D721Med (cell line): ENCODE measurements at places on chromosomes 2 and 18.
A peak's percentile ranks its signal among the peaks of the same experiment; 100 is the strongest.

- no peak for DNase-seq
Observed at GRCh38 chr18:56221195-56222065, 417.0 kb downstream of the TXNL1 start.

DNA sequence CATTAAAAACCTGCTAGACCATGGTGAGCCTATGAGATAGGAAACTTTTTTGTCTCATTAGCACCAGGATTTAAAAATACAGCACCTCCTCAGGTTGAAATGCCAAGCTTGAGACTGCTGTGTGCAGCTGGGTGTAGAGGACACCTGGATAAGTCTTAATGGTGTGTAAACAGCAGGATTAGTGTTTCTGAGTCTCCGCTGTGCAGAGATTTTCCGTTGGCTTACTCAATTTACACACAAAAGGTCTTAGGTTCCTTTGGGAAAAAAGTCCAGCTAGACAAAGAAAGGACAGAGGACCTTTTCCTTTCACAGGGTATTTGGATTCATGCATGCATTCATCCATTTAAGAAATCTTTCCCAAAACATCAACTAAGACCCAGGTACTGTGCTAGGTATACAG is 168.1 kb downstream of the NRXN1 start:
- no peak for DNase-seq

DNA sequence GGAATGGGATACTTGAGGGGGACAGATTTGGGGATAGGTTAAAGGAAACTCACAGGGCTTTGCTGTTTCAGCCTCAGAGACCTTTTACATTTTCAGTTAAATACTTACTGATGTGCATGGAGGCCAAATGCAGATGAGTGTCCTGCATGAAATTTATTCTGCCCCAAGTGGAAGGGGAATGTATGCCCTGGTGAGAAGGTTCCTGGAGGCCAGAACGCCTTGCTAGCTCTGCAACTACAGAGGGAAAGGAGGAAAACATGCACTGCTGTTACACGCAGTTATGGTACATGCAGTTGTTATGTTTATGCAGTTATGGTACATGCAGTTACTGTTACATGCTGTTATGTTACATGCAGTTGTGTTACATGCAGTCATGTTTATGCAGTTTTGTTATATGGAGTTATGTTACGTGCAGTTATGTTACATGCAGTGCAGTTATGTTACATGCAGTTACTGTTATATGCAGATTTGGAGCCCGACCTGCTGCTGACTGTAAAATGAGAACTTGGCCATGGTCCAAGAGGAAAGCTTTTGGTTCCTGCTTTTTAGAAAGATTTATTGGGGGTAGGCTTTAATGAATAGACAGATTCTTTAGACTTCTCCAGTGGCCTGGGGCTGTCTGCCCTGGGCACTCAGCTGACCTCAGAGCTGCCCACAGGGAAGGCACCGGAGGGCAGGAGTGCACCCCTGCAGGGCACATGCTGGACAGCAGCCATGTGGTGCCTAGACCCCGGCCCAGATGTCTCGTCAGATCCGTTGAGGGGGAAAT is 84.1 kb downstream of the LDLRAD4 start:
- no peak for DNase-seq

DNA sequence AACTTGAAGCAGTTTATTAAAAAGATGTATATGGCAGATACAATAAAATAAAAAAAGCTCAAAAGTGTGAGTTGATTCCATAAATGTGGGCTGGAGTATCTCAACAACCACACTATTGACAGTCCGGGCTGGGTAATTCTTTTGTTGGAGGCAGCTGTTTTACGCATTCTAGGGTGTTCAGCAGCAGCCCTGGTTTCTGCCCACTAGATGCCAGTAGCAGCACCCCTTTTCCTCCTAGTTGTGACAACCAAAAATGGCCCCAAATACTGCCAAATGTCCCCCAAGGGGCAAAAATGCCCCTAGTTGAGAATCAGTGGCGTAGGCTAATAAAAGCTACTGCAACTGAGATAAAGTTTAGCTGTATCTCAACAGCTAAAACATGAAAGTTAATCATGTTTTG is 44.8 kb downstream of the CHMP3 start:
- no peak for DNase-seq

- no peak for DNase-seq
Observed at GRCh38 chr2:164560181-164560792, 61.0 kb downstream of the GRB14 start.

DNA sequence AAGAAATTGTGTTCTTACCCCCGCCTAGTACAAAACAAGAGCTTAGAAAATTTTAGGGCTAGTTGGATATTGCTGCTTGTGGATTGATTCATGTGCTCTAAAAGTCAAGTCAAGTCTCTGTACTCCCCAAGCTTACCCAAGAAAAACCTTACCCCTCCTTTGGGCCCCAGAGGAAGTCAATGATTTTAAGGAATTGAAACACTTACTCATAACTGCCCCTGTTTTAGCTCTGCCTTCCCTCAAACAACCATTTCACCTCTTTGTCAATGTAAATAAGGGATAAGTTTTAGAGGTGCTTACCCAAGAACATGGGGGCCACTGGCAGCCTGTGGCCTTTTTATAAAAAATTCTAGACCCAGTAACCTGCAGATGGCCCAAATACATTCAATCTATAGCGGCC is 136.6 kb upstream of the RMP24 start:
- no peak for DNase-seq

DNA sequence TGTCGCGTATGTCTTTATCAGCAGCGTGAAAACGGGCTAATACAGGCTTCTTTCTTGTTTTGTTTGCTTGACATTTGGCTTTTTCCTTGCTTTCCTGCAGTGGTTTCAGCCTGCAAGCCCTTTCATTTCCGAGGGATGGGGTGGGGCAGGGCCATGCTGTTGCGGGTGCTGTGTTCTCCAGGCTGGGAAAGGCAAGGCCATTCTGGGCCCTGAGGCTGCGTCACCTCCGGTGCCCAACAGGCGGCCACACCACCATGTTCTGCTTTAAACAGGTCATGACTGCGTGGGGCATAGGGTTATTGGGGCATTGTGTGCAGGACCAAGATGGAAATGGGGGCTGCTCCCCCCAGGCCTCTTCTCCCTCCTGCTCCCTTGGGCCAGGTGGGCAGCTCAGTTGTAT is 38.6 kb upstream of the PLB1 start:
- DNase-seq, result no peak

- no peak for DNase-seq
Observed at GRCh38 chr18:39806525-39806924, 2148.5 kb upstream of the PIK3C3 start.

DNA sequence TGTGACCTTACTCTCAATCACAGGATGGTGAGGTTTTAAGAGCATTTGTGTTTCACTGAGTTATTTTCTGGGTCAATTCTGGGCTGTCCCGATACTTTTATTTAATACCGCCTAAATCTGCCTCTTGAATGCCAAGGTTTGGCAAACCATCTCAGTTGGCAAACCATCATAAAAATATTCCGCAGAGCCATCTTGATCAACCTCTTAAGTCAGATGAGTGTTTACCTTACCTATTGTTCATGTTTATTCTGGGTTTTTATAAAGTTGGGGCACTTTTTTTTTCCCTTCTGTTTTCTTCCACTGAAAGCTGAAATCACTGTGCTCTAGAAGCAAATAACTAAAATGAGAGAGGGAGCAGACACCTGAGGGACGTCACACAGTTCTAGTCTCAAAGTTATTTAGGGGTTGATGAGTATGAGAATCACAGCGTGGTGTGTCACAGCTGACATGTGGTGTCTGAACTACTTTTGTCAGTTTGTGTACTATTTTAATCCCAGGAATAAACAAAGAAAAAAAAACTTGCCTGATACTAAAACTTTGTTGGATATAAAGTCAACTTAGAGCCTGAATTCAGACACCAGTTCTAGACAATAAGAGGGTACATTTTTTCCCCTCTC is 48.6 kb downstream of the ETAA1 start:
- no peak for DNase-seq

- DNase-seq, result no peak
Observed at GRCh38 chr2:174827371-174828369, 63.4 kb upstream of the CHRNA1 start.

GRCh38 chr2:191369034-191369433 is 123.8 kb downstream of the MYO1B start:
- DNase-seq, result no peak

DNA sequence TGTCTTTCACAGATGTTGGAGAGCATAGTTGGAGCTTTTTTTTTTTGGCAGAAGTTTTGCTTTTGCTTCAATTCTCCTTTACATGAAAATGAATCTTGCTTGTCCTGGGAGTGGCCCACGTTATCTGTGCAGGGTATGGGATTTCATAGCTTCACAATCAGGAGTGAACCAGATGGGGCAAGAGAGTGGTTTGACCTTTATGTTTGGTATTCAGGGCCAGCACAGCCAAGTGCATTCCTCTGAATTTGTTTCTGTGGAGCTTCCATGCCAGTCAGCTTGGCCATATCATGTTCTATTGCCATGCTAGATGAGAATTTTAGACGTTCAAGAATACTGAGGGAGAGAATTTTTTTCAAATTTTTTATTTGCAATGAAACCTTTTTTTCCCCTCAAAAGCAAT is 116.6 kb downstream of the PRPF40A start:
- DNase-seq, result no peak

GRCh38 chr2:176174382-176174823 is 14.1 kb upstream of the HOXD1 start:
- DNase-seq, result peak; percentile 91

- no peak for DNase-seq
Observed at GRCh38 chr2:111898703-111899514, 502 bp downstream of the MERTK start.
